Kidney glomerular epithelial cell (primary cell): ENCODE measurements at places on chromosomes 13 and 19.

DNA sequence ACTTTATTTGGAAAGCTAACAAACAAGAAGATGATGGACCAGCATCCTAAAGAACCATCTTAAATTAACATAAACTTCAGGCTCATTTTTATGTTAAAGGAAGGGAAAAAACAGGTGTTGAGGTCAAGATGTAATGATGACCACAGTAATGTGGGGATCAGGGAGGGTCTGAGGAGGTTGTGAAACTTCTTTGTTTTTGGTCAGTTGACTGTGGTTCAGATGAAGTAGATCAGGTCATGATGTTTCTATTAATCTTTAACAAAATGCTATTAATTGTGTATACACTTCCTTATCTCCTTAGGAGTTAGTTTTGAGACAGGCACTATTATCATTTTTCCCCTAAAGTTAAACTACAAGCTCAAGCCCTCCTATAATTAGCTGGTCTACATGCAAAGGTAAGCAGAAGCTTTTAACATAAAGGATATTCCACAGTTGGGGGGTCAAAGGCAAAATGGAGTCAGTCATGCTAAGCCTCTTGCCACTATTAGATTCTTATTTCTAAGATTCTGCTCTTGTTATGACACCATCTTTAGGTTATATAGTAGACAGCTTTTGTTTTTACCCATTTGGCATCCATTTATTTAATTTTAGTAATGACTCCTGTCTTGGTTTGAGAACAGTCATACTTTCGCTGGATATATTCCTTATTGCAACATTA, 800.1 kb upstream of the PCDH9 start:
- DNase-seq, result peak; percentile 65

DNA sequence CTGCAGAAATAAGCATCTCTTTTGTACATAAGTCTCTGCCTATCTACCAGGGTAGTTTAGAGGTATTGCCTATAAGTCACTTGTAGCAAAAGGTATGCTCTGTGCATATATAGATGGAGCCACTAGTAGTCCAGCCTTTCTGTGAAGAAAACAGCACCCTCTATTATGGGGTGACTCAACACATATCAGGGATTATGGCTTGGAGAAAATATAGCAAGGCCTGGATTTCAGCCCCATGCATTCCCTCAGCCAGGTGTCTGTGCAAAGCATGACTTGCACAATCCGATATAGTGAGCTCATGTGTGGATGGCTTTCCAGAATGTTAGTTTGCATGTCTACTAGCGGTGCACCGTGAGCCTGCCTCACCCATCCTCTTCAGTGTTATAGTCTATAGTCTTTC, 13.4 kb upstream of the NALCN start:
- DNase-seq, result no peak

DNA sequence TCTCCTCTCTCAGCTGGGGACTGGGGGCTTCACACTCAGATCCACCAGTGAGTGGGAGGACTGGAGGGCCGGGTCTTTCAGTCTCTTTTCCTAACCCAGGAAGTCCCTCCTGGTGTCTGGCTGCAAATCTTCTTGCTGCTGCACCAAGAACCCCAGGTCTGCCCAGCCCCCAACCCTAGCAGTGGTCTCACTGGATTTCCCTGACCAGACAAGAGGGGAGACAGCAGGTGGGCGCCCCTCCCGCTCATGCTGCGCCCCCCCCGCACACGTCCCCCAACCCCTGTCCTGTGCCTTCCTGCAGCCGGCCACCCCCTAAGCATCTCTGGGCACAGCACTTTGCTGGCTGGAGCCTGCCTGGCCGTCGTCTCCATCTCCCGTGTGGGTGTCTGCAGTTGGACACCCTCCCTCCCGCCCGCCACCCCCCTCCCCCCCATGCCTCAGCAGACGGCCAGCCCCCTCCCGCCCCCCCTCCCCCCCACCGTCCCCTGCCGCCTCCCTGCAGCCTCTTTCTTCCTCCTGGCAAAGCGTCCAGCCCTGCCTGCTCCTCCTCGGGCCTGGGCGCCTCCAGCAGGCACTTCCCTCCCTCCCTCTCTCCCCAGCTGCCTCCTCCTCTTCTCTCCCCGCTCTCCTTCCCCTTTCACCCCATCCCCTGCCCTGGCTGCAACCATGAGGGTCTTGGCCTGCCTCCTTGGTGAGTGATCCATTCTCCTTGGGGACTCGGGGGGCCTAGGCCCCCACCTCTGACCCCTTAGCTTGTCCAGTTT, at the start of gene SSC5D:
SSC5D (plus strand) TSS at position 513 of the 764 bp plus-strand sequence; CDS start at position 667, 154 bp downstream.
- DNase-seq, result no peak

- DNase-seq, result no peak
Measured at GRCh38 chr13:78334059-78334458, 269.3 kb downstream of the POU4F1 start.

DNA sequence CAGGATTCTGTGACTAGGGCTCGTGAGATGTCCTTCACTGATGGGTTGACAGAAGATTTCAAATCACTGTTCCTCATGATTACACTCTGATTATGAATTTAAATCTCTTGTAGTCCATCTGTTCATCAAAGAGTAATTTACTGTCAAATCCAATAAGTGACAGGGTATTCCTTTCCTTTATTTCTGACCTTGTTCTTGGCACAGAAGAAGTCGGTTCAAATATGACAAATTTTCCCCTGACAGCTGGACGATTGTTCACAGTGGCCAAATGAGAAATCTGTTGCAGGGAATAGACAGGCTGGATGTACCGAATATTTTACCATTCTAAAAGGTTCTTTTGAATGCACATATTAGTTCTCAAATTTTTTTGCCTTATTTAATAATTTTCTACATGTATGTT, 767.3 kb upstream of the GPC6 start:
- no peak for DNase-seq

GRCh38 chr19:51119101-51119500, 5.6 kb upstream of the SIGLEC9 start:
- no peak for DNase-seq

GRCh38 chr13:49596221-49596620, 10.9 kb upstream of the RCBTB1 start:
- no peak for DNase-seq

DNA sequence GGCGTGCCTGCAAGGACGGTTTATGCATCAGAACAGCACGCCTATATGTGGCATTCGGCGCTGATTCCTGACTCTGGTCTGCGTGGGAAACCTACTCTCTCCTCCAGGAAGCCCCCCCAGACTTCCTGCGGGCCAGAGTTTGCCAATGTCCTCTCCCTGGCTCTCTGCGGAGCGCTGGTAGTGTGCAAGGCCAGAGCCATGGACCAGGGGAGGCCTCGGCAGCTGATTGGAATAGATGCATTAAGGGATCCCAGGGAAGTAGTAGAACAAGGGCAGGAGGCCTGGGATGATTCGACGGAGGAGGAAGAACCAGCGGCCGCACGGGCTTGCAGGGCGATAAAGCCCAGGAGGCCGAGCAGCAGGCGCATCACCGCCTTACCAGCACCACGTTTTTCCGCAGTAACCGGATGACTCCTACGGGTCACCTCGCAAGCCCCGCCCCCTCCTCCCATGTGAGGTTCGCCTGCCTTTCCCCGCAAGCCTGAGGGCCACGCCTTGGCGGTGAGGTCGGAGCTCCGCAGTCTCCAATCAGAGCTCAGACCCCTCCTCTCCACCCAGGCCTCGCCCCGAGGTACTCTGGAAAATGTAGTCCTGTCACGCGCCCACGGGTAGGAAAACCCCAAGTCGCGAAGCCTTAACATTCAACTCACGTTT, 5.0 kb downstream of the CLEC11A start:
- DNase-seq, result no peak

GRCh38 chr19:44512326-44513298, 12.3 kb upstream of the ZNF180 start:
- DNase-seq, result peak; percentile 21

DNA sequence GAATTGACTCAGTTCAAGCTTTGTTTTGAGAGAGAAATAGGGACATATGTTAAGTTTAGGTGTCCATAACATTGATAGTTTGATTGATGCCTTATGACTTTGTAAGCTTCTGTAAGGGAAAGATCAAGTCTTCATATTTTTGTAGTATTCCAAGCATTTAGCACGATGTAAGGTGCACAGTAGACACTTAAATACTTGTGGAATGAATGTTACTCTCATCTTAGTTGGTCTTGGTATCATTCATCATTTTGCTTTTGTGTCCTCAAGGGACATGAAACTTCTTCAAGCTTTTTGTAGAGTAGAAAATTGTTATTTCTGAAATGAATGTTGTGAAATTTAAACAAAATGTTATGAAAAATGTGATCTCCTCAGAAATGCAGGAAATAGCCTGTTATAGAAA, 10.1 kb downstream of the TDRD3 start:
- no peak for DNase-seq

- no peak for DNase-seq
Measured at GRCh38 chr13:26914624-26915023, 154.0 kb upstream of the GPR12 start.

- no peak for DNase-seq
Measured at GRCh38 chr13:45464141-45464686, 525 bp upstream of the COG3 start.

DNA sequence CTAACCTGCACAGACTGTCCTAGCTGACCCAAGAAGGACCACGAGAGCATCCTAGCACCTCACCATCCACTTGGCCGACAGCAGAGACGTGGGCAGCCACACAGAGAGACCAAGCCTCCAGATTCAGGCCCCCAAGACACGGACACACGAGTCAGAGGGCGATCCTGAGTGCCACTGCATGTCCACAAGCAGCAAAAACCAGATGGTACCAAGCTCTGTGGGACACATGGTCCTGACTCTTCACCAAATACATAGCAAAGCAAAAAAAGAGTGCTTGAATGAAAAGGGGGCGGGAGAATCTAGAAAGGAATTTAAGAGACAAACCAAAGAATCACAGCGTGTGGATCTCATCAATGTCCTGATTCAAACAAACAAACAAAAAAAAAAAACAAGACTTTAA, 45.2 kb downstream of the MLLT1 start:
- no peak for DNase-seq

DNA sequence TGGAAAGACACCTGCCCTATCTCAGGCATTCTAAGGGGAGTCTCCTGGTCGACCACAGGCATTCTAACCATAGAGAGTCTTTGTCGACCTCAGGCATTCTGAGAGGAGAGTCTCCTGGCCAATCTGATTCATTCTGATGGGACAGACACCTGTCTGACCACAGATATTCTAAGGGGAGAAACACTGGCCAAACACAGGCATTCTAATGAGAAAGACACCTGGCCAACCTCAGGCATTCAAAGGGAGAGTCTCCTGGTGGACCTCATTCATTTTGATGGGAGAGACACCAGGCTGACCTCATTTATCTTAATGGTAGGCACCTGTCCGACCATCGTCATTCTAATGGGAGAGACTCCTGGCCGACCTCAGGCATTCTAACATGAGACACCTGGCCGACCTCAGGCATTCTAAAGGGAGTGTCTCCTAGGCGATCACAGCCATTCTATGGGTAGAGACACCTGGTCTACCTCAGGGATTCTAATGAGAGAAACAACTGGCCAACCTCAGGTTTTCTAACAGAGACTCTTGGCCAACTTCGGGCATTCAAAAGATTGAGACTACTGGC, 1351.5 kb downstream of the UQCRFS1 start:
- no peak for DNase-seq

GRCh38 chr13:104534847-104535246, 1468.6 kb upstream of the SLC10A2 start:
- no peak for DNase-seq

- DNase-seq, result no peak
Measured at GRCh38 chr13:112346173-112346898, 29.8 kb upstream of the SPACA7 start.

DNA sequence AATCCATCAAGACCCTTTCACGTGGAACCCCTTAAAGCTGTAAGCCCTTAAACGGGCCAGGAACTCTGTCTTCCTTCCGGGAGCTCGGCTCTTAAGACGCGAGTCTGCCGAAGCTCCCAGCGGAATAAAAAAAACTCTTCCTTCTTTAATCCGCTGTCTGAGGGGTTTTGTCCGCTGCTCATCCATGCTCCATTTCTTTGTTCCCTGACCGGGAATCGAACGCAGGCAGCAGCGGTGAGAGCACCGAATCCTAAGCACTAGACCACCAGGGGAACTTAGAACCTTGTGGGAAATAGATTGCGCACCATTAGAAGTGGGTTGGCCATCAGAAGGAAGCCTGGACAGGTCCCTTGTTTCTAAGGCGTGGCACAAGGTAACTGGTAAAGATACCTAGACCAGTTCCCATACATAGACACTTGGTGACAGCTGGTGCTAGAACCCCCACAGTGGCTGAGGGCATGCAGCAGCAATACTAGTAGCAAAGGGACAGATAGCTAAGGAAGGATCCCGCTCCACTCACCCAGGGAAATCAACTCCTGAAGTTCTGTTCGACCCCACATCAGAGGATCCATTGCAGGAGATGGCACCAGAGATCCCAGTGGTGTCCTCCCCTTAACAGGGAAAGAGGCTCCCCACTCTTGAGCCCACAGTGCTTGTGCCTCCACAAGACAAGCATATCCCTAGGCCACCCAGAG, 1.5 kb upstream of the RGCC start:
- DNase-seq, result no peak

DNA sequence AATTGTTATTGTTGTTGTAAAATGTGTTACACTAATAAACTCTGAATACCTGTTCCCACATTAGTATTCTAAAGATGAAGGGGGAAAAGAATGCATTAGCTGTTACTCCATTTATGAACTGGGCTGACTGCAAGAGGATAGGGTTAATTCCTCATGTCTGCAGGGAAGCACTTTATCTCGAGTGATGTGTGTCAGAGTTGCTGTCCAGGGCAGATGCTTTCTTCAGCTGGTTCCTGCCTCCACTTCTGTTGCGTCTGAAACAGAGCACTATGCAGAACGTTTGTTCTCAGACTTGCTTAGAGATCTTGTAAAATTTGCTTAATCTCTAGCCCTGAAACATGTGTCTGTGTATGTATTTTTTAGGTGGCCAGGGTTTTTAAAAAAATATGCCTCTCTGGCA, 318.8 kb downstream of the SPRY2 start:
- DNase-seq, result no peak

DNA sequence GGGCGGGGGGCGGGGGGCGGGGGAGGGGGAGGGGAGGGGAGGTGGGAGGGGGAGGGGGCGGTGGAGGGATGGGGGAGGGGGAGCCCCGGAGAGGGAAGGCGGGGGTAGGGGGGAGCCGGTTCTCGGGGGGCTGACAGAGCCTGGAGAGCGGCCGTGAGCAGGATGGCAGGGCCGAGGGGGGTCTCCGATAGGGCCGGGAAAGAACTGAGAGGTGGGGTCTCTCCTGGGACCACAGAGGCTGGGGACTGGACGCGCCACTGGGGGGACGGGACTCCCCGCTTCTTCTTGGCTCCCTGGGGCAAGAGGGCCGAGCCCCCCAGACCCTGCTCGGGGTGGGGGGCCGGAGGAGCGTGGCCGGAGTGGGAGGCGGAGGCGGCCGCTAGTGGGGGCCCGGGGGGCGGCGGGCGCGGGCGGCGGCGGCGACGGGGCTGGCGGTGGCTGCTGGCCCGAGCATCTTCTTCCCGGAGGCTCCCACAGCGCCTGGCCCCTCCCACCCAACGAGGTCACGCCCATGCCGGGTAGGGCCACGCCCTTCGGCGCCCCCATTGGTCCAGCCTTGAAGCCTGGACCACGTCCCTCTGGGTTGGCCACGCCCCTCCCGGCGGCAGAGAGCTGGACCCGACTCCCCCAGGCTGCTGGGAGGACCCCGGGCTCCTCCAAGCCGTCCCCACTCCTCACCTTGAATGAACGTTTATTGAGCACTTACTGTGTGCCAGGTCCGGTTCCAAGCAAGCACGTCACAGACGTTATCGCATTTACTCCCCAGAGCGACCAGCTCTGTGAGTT, at the start of gene NOVA2:
NOVA2 (minus strand) TSS at position 313 of the 786 bp plus-strand sequence. CDS start 514 bp downstream, outside the sequence.
- DNase-seq, result no peak

GRCh38 chr13:102275969-102276368, 125.9 kb downstream of the FGF14 start:
- no peak for DNase-seq

- DNase-seq, result no peak
Measured at GRCh38 chr13:60152114-60152513, 11.6 kb downstream of the DIAPH3 start.

- no peak for DNase-seq
Measured at GRCh38 chr13:42398533-42398932, 126.6 kb downstream of the AKAP11 start.
